A549 treated with ZK216348 at 1 μM for 4 hours (cell line): ENCODE measurements at places on chromosomes 11 and 22. TPM values are rescaled to one million over a fixed set of nuclear protein-coding genes. Genes with fewer than 3 reads are reported as not detected.

TBX10 gene
- total RNA-seq = not detected in 5 replicates

KRTAP5-7 gene
- total RNA-seq = not detected in 5 replicates

PTGDR2 gene
- 0.06 to 0.09 TPM in 2 of 5 replicates, not detected in the others for total RNA-seq

NLRP6 gene
- total RNA-seq = not detected in 5 replicates

POU2AF2 gene
- not detected in 5 replicates for total RNA-seq

PRG3 gene
- total RNA-seq = not detected in 5 replicates

IFITM10 gene
- 0.71 to 1.6 TPM (median 0.99 TPM) in 5 replicates for total RNA-seq

HBD gene
- not detected in 5 replicates for total RNA-seq

ZNF215 gene
- 1.0 to 1.7 TPM (median 1.2 TPM) in 5 replicates for total RNA-seq

LRRC75B gene
- total RNA-seq = 5.1 to 9.9 TPM (median 8.1 TPM) in 5 replicates

RFPL3 gene
- total RNA-seq = not detected in 5 replicates

MB gene
- 5.5 to 9.1 TPM (median 7.8 TPM) in 5 replicates for total RNA-seq
